ENCODE measurements at places on chromosomes 1 and 21.

DNA sequence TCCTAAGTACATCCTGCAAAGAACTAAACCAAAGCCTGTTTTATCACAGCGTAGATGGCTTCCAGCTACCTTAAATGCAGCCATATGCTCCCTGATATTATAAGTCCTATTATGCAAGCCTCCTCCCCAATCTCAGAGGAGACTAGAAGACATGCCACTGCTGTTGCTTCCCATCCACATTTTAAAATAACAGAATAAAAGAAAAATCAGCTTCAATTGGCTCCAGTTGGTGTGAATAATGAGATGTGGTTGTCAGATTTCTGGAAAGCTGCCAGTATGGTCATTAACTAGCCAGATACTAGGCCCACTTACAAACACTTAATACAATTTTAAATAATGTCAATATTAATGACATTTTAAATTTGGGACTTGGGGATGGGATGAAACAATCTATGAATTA, 25.7 kb downstream of the WARS2 start:
- DNase-seq: no peak

- no peak for DNase-seq
Observed at GRCh38 chr1:12709696-12710095, 6.2 kb upstream of the AADACL3 start.

DNA sequence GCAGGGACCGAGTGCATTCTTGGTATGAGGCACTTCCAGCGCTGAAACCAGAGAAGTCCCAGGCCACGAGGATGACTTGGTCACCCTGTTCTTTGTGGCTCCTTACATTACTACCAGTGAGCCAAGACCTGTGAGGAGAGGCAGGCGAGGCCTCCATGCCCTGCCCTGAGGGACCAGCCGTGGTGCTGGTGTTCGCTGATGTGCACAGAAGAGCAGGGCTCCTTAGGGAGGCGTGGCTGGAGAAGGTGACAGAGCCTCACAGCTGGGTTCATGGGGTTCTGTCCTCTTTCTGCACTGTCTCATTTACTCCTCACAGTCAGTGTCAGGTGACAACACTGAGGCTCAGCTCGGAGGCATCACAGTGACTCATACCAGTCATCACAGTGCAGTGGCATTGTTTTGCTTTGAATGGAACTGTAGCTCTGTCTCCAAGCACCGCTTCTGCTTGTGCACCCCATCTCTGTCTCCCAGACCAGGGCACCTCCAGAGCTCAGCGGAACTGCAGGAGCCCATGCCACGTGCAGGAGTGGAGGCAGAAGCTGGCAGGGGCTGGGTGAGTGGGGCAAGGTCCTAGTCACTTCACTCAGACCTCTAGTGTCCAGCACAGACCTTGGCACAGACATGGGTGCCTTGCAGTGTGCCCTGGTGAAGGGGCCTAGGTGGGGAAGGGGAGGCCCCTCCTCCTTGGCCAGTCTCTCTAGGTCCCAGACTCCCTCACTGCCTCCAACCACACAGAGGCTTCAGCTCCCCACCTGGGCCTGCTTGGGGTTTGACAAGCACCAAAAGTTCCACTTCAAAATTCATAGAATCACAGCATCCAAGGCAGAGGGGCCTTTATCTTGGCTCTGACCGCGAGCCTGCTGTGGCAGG, 310.9 kb downstream of the MATN1 start:
- DNase-seq: no peak

GRCh38 chr1:18700530-18700929, 69.9 kb downstream of the PAX7 start:
- DNase-seq: no peak

DNA sequence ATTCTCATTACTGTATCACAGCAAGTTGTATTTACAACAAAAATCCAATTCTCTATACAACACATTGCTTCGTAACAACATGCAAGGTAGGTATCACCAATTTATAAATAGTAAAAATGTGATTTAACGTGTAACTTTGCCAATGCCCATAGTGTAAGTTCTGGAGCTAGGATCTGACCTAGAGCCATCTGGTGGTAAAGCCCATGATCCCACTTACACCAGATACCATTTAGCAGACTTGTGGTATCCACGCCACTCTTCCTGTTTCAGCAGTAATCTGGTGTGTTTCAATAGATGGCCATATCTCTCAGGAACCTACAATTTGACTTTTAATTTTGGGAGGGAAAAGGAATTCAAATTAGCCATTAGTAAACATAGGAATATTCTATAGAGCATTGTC, 10.2 kb downstream of the SETSIP start:
- no peak for DNase-seq

GRCh38 chr1:103333141-103333540, 192.4 kb upstream of the RNPC3 start:
- DNase-seq: peak; percentile 1

- DNase-seq: no peak
Observed at GRCh38 chr1:47477595-47478080, 39.8 kb downstream of the FOXD2 start.

DNA sequence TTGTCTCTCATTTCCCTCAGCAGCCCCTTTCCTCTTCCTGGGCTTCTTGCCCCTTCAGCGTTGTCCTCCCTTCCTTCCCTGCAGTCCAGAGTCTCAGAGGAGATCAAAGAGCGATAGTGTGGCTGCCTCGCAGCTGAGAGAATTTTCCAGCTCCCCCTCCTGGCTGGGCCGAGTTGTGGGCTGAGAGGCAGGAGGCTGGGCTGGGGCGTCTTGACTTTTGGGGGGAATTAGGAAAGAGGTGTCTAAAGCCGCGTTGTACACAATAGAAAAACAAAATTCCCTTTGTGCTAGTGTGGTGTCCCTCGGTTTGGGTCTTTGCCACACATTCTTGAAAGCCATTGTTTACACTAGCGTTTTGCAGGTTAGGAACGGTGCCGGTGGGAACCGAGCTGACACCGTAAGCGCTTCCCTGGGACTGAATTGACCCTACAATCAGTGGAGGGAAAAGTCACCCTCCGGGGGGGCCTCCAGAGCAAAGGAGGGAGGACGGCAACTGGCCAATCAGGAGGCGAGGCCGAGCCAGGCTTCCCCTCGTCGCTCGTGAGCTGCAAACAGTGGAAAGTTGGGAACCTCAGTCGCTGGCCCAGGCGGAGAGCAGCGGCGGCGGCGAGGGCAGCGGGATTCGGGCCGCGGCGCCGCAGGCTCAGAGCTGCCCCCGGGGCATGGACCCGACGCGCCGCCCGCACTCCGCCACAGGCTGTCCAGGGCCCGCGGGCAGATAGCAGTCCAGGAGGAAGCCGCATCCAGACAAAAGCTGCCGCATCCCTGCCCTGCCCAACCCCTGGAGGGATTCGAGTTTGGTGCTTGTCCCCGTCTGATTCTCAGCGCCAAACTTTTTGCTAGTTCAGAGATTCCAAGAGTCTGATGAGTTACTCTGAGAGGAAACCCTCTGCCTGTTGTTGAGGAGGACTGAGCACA, at the start of gene HMCN1:
HMCN1 (plus strand) TSS at position 574 of the 918 bp plus-strand sequence. CDS start 389 bp downstream, outside the sequence.
- peak; percentile 27 for DNase-seq

GRCh38 chr21:25986928-25987327, 183.6 kb downstream of the APP start:
- DNase-seq: no peak

DNA sequence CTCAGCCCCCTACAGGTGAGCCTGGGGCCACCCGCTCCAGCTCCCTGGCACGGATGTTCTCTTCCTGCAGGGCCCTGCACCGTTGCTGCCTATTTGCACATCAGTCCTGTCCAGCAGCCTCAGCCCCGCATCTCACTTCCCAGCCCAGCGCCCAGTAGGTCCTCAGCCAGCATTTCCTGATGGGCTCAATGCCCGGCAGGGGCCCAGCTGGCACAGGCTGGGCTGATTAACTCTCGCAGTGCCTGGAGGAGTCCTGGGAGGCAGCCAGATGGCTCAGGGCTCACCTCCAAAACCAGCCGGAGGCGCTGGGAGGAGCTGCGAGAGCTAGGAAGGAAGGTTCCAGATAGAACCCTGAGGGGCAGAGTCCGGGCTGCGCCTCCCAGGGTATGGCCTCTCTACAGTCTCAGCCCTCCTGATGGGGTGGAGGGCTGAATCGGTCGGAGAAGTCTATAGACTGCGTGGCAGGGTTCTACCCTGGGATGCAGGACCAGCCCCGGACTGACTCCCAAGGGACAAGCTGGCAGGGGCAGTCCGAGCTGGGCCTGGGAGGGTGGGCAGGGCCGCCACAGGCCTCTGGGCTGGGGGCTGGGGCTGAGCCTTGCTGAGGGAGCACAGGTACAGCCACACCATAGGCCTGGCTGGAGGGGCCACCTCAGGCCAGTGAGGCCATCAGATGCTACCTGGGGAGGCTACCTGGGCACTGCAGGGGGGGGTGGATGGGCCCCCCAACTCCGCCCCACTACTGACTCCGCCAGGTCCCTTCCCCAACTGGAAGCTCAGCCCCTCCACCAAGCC, 19.2 kb upstream of the CLSTN1 start:
- no peak for DNase-seq

- DNase-seq: no peak
Observed at GRCh38 chr1:155057104-155057503, 6.0 kb downstream of the ADAM15 start.

GRCh38 chr1:43272161-43272560, 2.4 kb downstream of the TMEM125 start:
- peak; percentile 77 for DNase-seq

GRCh38 chr1:231993968-231994455, 367.4 kb downstream of the DISC1 start:
- no peak for DNase-seq

GRCh38 chr1:162548170-162548569, 13.4 kb upstream of the UAP1 start:
- DNase-seq: no peak

GRCh38 chr1:56551691-56552090, 27.7 kb downstream of the PLPP3 start:
- peak; percentile 65 for DNase-seq

Data from midbrain (tissue), 1 donor.